ENCODE measurements at places on chromosomes 11 and 22. TPM values are rescaled to one million over a fixed set of nuclear protein-coding genes. Genes with fewer than 3 reads are reported as not detected.

Gene OR5A1
- not detected for total RNA-seq

Gene OR5P2
- 1.3 TPM for total RNA-seq

Gene VPS37C
- 30.2 TPM for total RNA-seq

GRCh38 chr11:126352163-126352562, 3.3 kb upstream of the ST3GAL4 start:
- no peaks in the 10 kb centered on the region for H3K36me3 ChIP-seq
- H3K4me3 ChIP-seq: no peak overlapping the region
- H3K27ac ChIP-seq: peak overlapping the region; percentile 58
- no peak for DNase-seq
- H3K27me3 ChIP-seq: no peaks in the 10 kb centered on the region
- H3K4me1 ChIP-seq: peaks cover 58% of the 10 kb centered on the region

DNA sequence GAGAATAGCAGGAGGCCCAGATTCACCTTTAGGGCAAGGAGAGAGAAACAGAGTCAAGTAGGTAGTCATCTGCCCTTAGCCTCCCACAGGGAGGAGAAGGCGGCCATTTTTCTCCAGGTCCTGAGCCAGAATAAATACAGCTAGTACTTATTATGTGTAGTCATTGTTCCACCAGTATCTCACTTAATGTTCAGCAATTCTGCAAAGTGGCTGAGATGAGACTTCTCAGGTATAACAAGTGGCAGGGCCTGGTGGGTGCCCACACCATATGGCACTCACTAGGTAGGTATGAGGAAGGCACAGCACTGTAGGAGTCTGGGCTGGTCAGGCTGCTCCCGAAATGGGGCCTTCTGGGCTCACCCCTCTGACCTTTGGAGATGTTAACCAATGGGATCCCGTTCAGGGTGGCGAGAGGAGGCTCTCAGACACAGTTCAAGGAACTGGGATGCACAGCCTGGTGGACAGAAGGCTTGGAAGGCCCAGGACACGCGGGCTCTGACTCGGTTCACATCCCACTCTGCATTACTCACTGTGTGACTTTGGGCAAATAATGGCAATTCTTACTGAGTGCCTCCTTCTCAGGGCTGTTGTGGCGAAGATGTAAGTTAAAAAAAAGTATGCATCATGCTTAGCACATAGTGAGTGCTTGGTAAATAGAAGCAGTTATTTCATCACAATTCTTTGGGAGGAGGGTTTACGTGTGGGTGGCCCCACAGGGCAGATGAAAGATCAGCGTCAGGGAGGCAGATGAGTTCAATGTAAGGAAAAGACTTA, 25.1 kb downstream of the RTN4RL2 start:
- peaks cover 33% of the 10 kb centered on the region for H3K36me3 ChIP-seq
- no peak overlapping the region for H3K4me3 ChIP-seq
- peaks cover 10% of the 10 kb centered on the region for H3K4me1 ChIP-seq
- DNase-seq: no peak
- H3K27ac ChIP-seq: no peak overlapping the region
- H3K27me3 ChIP-seq: peaks cover 9% of the 10 kb centered on the region

GRCh38 chr22:37107816-37108621, 1.5 kb downstream of the TMPRSS6 start:
- no peaks in the 10 kb centered on the region for H3K4me1 ChIP-seq
- H3K36me3 ChIP-seq: no peaks in the 10 kb centered on the region
- DNase-seq: no peak
- no peaks in the 10 kb centered on the region for H3K27me3 ChIP-seq
- H3K27ac ChIP-seq: no peak overlapping the region
- H3K4me3 ChIP-seq: no peak overlapping the region

DNA sequence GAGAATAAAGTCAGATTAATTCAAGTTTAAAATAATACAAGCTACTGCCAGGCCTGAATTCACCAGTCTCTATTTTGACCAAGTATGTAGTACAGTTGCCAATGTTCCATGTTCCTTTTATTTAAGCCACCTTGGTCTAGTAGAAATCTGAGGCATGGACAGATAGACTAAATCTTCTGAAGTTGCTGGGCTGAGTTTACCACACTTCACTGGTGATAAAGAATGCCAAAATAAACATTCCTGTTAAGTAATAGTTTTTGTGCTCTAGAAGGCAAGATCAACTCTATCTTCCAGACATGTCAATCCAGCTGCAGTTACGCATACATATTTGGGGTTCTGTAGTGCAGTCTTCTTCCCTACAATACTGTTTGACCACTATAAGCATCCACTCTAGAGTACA, 83.9 kb upstream of the C11orf87 start:
- no peaks in the 10 kb centered on the region for H3K27me3 ChIP-seq
- no peak overlapping the region for H3K27ac ChIP-seq
- no peaks in the 10 kb centered on the region for H3K4me1 ChIP-seq
- H3K36me3 ChIP-seq: no peaks in the 10 kb centered on the region
- no peak overlapping the region for H3K4me3 ChIP-seq

- no peaks in the 10 kb centered on the region for H3K27me3 ChIP-seq
- DNase-seq: no peak
- H3K4me1 ChIP-seq: no peaks in the 10 kb centered on the region
- no peak overlapping the region for H3K4me3 ChIP-seq
Observed at GRCh38 chr11:134466156-134466555, 54.1 kb upstream of the B3GAT1 start.

DNA sequence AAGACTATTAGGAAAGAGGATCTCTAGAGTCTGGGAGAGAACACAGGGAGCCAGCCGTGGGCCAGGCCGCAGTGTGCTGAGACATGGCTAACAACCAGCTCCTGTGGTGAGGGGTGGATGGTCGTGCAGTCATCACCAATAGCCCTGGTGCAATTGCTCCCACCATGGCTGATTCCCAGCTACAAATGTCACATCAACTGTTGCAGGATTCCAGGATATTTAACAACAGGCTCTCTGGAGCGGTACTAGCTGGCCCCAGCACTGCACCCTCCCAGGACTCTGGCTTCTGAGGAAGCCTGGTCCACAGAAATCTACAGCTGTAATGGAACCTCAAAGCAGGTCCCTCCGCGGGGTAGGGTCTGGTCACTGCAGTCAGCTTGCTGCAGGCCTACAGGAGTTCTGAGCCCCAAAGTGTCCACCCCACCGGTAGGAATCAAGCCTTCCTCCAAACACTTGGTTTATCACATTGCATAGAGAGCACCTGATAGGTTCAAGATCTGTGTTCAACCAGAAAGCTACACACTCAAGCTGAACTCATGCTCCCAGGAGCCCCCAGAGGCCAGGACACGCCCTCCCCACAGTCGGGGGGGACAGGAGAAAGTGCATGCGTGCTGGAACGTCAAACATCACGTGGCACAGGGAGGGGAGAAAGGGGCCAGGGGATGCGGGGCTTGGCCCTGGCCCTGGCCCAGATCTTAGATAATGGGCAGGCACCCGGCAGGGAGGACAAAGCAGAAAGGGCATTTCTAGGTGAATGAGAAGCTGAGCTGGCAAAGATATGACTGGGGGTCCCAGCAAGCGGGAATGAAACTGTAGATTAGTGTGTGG, 609.0 kb downstream of the TBC1D22A start:
- H3K36me3 ChIP-seq: no peaks in the 10 kb centered on the region
- no peak overlapping the region for H3K27ac ChIP-seq
- H3K4me3 ChIP-seq: no peak overlapping the region
- H3K27me3 ChIP-seq: peaks cover 5% of the 10 kb centered on the region

DNA sequence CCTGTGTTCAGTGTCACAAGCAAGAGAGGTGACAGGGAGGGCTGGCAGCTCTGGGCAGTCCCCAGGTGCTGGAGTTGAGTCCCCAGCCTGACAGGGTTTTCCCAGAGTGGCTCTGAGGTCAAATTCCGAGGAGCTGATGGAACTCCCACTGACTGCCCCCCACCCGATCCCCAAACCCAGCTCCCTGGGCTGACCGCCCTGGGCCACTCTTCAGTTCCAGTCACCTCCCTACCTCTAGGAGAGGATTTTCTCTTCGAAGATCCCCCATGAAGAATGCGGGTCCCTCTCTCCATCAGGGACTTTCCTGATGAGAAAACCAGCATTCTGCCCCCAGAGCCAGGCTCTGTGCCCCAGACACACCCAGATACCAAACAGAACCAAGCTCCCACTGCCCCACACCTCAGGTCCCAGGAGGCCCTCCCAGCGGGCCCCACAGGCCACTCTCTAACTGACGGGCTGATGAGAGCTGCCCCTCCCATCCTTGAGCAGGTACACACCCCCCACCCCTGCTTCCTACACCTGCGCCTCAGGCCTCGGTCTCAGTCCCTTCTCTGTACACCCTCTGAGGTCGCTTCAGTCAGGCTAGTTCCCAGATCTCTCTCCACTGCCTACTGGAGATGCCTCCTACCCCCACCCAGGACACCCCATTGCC, 12.1 kb upstream of the RAC2 start:
- no peak overlapping the region for H3K27ac ChIP-seq
- H3K4me1 ChIP-seq: no peaks in the 10 kb centered on the region
- no peak overlapping the region for H3K4me3 ChIP-seq
- peak; percentile 55 for DNase-seq
- H3K36me3 ChIP-seq: no peaks in the 10 kb centered on the region
- H3K27me3 ChIP-seq: peaks cover 28% of the 10 kb centered on the region

Measured in upper lobe of right lung (tissue), 1 donor.